ENCODE measurements at places on chromosomes 5 and 9.

GRCh38 chr9:135602789-135603481 is 36.4 kb downstream of the GLT6D1 start:
- DNase-seq: peak; percentile 18

DNA sequence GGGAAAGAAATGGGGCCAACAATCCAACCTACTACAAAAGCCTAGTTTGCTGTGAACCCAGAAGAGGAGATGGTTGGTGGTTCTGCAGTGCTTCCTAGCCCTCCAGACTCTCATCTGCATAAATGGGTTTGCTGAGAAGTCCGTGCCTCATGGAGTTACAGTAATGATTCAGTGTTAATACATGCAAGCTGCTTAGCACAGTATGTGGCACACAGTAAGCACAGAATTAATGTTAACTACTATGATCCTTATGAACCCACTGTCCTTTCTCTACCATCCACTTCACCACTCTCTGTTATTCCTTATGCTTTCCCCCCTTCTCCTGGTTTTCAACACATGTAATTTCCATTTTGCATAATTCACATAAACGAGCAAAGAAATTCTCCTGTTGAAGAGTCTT is 100.0 kb downstream of the ACTBL2 start:
- no peak for DNase-seq

DNA sequence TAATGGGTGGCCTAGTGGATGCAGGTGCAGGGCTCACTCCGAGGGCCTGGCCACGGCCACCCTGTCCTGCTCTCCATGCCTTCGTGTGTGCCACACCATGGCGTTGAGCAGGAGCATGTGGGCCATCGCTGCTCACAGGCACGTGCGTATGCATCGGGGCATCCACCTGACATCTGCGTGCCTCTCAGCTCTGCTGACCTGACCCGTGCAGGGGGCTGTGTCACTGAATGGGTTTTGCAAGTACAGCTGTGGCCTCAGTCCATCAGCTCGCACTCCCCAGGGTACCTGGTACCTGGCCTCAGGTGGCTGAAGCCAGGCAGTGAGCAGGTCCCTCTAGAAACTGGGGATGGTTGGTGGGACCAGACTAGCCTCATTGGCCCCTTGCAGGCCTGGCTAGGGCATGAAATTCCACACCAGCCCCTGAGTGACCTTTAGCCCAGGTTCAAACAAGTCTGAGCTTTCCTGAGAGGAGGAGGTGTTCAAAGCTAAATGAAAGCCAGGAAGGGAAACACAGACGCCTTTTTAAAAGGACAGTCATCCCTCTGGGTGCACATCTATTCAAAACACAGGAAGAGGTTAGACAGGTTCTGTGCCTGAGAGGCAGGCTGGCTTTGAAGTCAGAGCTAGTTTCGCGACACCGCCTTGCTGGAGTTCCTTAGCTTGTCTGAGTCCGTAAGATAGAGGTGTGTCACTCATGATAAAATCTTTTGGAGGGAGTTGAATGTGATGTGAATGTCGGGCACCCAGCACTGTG is 74.0 kb downstream of the MACROH2A1 start:
- DNase-seq: no peak

- DNase-seq: no peak
These were observed 150.1 kb downstream of the RNF180 start for GRCh38 chr5:64315778-64316177.

DNA sequence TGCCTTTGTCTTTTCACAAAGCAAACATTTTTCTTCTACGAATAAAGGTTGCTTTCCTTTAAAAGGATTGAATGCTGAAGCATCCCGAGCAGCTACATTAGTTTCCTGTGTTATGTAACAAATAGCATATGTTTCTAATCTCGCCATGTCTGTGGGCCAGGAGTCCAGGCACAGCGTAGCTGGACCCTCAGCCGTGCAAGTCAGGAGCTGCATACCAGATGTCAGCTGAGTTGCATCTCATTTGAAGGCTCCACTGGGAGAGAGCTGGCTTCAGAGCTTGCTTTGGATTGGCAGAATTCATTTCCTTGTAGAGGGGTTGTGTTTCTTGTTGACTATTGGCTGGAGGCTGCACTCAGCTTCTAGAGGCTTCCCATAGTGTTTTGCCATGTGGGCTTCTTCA is 16.0 kb upstream of the GOLPH3 start:
- DNase-seq: no peak

GRCh38 chr9:137552022-137552768 is 516 bp downstream of the MRPL41 start:
- DNase-seq: no peak

DNA sequence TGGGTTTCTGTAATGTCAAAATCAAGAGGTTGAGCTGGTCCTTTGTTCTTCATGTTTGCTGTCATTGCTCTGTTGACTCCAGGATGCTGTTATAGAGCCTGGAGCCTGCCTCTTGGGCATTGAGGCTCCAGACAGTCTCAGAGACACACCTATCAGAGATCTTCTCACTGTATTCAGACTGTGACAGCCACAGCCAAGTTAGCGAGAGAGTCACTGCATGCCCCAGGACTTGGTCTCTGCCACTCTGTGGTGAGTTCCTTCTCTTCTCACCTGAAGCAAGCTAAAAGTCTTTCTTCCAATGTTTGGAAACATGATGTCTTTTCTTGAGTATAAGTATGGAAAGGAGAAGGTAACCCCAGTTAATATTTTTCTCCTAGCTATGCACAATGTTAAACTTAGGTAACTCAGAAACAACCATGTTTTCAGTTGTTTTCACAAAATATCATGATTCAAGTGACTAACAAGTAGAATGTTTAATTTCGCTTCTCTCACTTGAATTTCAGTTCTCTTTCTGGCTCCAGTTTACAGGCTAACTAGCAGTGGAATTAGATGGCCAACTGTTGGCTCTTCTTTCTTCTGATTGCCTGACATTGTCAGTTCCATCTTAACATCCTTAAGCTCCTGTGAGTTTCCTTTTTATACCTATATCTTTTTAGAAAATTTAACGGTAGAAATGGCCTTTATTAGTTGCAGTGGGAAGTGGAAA is 20.6 kb upstream of the ZFYVE16 start:
- DNase-seq: no peak

DNA sequence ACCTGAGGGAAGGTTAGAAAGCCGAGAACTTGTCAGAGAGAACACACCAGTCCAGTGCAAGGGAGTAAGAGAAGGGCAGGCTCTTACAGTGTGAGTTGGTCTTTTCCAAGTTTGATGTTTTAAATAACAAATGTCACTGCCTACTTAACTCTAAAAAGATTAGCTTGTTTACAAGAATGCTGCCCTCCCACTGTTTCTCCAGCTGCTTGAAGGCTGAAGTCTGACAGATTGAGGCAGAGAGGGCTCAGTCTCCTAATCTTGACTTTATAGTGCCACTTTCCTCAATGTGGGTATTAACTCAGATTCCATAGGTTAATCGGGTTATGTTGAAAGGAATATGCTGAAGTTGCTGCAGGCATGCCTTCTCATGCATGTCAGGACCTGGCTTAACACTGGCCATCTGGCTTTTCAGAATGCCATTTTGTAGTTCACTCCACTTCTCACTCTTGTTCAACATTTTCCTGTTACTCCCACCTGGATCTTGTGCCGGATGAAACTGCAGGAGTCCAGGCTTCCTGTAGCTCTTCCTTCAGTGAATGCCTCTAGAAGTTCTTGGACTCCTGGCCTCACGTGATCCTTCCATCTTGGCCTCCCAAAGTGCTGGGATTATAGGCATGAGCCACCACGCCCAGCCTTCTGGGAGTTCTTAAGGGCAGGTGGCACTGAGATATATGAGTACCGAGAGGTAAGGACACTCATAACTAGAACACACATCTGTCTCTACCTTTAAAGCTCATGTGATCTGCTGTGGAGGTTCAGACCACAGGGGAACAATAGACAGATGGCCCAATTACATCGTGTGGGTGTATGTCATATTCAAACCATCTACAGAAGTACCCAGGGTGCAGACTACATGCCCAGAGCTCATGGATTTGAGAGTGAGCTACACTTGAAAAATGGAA is 249.7 kb downstream of the ARHGAP26 start:
- DNase-seq: peak; percentile 49

- no peak for DNase-seq
These were observed 289.9 kb downstream of the RAB3C start for GRCh38 chr5:58872670-58873273.

DNA sequence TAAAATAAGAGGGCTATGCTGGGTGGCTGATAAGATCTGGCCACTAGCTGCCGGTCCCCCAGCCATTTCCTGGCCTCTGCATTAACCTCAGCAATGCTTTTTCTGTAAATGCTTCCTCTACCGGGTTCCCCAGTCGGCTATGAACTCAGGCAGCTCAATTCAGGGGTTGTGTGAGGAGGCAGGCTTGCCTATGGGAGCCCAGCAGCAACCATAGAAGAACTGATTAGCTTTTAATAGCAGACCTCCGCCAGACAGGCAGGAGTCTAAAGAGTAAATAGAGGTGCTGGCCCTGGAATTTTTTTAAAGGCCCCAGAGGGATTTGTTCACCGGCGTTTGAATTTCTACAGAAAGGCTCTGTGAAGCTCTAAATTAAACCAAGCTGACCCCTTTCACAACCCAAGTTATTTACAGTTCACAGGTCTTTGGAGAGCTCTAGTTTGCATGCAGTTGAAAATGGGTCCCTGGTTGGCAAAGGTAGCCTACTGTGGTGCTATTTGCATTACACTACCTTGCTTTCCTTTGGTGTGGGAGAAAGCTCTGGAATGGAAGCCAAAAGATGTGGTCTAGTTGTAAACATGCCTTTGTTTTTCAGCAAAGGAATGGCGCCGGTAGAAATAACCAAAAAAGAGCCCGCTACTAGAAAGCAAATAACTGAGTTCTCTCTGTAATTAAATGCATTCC is 289.7 kb upstream of the SEMA6A start:
- no peak for DNase-seq

DNA sequence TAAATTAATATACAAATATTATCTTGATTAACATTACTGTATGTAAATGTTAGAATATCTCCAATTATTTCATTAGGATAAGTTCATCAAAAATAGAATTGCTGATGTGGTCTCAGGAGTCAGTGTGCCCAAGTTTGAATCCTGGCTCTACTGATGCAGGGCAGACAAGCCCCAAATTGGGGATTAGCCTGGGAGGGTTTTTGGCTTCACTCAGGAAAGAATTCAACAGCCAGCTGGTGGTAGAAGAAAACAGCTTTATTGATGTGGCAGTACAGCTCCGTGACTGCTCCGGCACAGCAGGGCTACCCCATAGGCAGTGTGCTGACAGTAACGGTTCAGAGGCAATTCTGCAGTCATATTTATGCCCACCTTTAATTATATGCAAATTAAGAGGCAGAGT is 32.5 kb downstream of the COL27A1 start:
- no peak for DNase-seq

DNA sequence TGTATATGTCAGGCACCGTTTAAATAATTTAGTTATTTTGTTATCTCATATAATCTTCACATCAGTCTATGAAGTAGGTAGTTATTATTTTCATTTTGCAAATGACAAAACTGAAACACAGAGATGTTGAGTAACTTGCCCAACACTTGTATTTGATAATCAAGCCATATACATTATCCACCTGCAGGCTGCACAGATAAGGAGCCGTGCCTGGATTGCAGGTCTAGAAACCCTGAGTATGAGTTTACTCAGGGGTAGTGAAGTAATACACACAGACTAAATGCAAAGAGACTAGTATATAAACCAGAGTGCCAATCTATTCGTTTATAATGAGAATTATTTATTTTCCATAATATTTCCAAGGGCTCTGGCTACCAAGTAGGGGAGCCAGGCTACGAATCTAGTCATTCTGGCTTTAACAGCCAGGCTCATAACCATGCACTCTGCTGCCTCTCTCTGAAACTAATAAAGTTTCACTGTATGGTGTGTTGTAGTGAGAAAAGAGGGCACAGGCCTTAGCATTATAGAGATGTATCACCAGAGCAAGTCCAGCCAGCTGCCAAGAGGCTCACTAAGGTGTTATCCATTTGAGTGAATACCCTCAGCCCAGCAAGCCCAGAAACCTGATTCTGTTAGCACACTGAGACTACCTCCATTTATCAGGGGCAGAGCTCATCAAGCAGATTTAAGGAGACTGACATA is 4.5 kb downstream of the HEMGN start:
- no peak for DNase-seq

GRCh38 chr5:123965626-123966025 is 453.6 kb downstream of the CSNK1G3 start:
- DNase-seq: no peak

DNA sequence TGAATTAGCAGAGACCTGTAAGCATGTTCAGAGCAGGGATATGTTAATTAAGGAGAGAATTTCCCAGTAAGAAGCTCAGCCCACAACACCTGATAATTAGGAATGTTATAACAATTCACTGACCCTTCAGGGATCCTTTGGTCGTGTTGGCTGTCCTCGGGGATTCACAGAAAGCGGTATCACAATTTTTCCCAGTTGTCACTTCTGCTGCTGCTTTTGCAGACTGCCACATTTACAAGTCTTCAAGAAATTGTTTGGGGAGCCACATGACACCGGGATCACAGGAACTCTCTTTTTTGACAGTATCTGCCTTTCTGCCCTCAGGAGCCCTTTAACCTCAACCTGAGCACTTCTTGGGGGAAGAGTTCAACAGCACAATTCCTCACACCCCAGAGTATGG is 265.5 kb downstream of the GLIS3 start:
- no peak for DNase-seq

DNA sequence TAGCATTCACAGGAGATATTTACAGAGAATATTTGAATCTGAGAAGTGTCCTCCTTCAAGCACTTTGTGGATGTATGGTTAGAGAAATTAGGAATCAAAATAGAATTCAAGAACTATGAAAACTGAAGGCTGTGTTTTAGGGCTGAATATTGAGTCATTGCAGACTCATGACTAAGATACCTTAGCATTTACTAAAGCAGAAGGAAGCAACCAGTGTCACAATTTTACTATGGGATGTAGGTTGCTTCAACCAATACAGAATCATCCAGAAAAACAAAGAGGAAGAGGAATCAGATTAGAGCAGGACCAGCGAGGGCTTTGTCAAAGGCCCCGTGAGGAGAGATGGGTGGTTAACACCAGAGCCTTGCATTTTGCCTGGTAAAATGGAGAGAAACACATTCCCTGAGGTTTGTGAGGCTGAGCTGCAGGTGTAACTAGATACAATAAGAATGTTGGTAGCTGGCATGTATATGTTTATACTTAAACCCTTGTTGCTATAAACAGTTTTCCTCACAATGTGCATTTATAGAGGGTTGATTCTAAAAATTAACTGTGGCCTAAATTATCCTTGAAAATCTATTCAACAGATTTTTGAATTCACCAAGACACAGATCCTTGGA is 518.1 kb downstream of the AGTPBP1 start:
- DNase-seq: no peak

DNA sequence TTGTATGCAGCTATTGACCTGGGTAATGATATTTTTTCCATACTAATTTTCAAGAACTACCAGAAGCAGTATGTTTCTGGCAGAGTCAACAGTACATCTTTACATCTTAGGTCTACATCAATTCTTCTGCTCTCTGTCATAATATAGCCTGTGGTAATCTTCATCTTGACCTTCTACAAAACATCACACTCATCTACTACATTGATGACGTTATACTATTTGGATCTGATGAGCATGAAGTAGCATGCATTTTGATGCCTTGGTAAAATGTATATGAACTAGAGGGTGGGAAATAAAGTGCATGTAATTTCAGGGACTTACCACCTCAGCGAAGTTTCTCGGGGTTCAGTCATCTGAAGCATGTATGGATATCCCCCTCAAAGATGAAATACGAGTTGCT is 629.7 kb upstream of the SGCD start:
- no peak for DNase-seq
